ENCODE measurements at places on chromosomes 16 and 17.

DNA sequence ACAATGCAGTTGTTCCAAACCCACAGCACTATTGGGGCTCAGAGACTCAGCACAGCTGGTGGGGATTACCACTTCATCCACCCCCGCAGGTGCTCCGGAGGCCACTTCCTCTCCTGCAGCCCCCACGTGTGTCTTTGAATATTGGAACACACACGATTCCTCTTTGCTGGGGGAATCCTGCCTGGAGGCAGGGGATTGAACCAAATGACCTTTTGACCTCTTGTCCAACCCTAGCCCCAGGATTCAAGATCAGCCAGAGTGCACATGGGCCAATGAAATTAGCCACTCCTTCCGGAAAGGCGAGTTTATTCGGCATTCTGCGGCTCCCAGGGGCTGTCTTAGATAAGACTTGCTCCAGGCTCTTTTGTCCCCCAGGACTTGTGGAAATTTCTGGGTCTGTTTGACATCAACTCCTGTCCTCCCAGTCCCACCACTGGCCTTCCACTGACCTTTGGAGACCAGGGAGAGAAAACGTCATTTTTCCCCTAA, 350.2 kb downstream of the FOXL1 start:
- no peak for DNase-seq

- DNase-seq = no peak
Measured at GRCh38 chr17:68425979-68426378, 31.3 kb downstream of the WIPI1 start.

GRCh38 chr17:48878920-48879898, 13.4 kb upstream of the ATP5MC1 start:
- no peak for DNase-seq

- no peak for DNase-seq
Measured at GRCh38 chr16:51433599-51433998, 282.5 kb upstream of the SALL1 start.

All from heart left ventricle (tissue), 16 donors.